ENCODE measurements at places on chromosomes 2 and 18.
A peak's percentile ranks its signal among the peaks of the same experiment; 100 is the strongest.

DNA sequence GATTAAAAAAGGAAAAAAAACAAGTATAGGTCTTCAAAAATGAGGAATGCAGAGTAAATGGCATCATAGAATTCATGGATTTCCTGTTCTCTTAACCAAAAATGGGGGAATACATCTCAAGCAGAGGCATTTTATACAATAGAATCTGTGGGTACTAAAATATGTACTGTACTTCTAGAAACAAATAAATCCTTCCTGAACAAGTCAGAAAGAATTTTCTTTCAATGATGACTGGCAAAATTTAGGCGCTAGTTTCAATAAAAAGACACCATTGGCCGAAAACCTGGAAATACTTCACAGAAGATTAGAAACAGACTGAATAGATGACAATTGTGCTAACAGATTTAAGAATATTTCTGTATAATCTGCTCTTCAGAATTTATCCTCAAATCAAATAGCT is 15.1 kb downstream of the TRAK2 start:
- no peak for DNase-seq

GRCh38 chr2:131156452-131157149 is 51.5 kb downstream of the PLEKHB2 start:
- peak; percentile 31 for DNase-seq

- no peak for DNase-seq
Observed at GRCh38 chr2:83915381-83915780, 543.7 kb downstream of the SUCLG1 start.

- DNase-seq = no peak
Observed at GRCh38 chr2:128374001-128374710, 55.5 kb upstream of the HS6ST1 start.

DNA sequence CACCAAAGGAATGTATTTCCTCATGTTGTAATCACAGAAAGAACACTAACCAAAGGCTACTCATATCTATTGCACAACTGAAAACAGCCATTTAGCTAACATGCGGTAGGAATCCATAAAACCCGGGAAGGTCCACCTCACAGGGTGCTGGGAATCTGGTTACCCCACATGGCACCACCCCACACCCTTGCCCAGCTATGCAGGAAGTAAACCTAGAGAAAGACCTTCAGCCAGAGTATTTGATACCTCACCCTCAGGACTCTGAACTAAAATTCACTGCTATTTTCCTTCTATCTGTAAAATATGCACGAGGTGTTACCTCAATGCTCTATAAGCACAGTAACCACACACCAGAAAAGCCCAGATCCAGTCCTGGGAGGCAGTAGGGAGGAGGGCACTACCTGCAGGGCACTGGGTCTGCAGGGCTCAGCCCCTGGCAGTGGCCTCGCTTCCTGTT is 45.8 kb downstream of the PTPN2 start:
- DNase-seq = no peak

DNA sequence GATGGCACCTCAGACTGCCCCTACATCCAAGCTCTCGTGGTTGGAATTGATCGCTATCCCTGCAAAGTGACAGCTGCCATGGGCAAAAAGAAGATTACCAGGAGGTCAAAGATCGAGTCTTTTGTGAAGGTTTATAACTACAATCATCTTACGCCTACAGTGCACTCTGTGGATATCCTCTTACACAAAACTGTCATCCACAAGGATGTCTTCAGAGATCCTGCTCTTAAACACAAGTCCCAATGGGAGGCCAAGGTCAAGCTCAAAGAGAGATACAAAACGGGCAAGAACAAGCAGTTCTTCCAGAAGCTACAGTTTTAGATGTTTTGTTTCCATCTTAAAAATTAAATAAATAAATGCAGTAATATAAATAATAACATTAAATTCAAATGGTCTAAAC is 45.4 kb downstream of the INO80D start:
- no peak for DNase-seq

GRCh38 chr2:121810959-121811853 is 55.8 kb downstream of the TSN start:
- peak; percentile 30 for DNase-seq

- DNase-seq = no peak
Observed at GRCh38 chr2:161250864-161251436, 57.3 kb upstream of the PSMD14 start.

DNA sequence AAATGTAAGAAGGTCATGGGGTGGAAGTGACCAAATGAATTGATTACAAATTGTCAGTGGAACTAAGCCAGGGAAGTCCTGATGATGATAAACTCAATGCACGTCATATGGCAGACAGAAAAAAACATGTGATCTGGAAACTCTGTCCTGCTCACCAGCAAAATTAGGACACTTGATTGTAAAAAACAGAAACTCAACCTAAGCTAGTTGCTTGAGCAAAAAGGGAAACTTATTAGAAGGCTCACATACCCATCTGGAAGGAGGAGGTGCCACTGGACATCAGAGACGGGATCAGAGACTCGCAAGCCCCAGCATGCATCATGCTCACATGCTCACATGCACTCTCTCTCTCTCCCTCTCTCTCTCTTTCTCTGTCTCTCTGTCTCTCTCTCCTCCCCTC is 96.8 kb downstream of the SP3 start:
- no peak for DNase-seq

GRCh38 chr2:218458598-218458997 is 39.7 kb downstream of the VIL1 start:
- DNase-seq = no peak

- no peak for DNase-seq
Observed at GRCh38 chr2:146997488-146997887, 847.3 kb upstream of the ACVR2A start.

DNA sequence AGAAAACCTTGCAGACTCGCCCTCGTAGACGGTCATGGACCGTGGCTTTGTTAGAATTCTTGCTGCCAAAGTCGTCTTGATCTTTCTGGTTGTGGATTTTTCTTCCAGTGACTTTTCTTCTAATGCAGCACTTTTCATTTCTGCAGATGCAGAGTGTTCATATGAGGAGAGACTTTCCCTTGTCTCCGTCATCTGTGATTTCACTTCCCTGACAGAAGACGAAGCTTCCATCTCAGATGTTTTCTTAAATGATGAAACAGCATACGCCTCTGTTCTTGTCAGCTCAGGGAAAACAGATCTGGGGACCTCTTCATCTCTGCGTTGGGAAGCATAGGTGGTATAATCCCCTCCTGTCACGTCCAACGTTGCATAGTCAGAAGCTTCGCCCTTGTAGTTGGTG is 50.9 kb downstream of the PLEKHA3 start:
- no peak for DNase-seq

GRCh38 chr2:214088536-214088935 is 322.3 kb upstream of the VWC2L start:
- no peak for DNase-seq

- DNase-seq = no peak
Observed at GRCh38 chr18:61963705-61964104, 70.9 kb upstream of the RNF152 start.

DNA sequence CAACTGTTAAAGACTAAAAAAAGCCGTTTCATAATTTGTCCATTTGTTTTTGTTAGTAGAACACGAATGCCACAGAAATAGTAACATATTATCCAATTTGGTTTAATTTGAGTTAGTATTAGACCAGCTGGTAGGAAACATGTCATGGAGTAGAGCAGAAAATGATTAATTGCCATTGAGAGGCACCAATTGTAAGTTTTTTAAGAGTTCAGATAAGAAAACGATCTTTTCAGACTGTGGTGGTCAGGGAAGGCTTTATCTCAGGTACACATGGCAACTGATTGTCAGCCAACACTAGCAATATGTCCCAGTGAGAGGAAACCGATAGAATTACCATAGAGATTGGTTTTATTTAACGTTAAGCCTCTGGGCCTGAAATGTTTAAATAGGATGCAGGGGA is 438.2 kb upstream of the MAP2 start:
- no peak for DNase-seq

DNA sequence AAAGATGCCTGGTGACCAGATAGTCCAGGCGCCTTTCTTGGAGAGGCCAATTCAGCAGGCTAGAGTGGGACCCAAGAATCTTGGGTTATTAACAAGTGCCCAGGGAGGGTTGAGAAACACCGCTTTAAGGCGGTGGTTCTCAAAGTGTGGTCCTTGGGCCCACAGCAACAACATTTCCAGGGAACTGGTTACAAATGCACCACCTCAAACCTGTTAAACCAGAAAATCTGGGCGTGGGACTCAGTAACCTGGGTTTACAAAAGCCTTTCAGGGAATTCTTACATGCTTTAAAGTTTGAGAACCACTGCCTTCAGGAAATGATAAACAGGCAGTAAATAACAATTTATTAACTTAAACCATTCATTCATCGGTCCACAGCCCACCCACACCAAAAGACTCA is 92.5 kb downstream of the SP3 start:
- DNase-seq = no peak

GRCh38 chr2:16861530-16861929 is 195.9 kb upstream of the CYRIA start:
- no peak for DNase-seq

DNA sequence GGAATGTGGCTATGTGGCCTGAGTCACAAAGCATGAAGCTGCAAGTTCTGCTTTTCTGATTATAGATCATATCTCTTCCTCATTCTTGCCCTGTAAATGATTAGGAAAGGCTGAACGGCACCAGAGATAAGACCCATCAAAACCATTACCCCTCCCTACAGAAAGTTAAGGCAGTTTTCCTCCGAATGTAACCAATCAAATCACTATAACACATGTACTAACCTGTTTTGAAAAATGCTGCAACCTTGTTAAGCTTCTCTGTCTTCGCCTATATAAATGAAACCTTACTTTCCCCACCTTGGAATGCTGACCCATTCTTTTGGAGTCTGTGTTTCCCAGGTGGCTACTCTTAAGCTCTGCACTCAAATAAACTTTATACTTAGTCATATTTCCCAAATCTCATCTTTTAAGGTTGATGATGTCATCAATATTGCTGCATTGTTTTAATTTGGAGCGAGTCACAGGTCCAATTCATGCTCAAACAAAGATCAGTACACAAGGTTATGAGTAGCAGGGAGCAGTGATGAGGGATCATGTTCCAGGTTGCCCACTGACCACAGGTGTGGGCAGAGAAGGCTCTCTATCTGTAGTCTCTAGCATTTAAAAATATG is 662.3 kb downstream of the IRS1 start:
- DNase-seq = no peak

DNA sequence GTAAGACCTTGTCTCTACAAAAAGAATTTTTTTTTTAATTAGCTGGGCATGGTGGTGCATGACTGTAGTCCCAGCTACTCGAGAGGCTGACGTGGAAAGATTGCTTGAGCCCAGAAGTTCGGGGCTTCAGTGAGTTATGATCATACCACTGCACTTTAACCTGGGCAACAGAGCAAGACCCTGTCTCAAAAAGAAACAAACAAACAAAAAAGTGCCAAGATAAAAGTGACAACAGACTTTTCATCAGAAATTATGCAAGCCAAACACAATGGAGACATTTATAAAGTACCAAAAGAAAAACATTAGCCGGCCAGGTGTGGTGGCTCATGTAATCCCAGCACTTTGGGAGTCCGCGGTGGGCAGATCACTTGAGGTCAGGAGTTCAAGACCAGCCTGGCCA is 26.7 kb downstream of the HADHA start:
- DNase-seq = no peak

DNA sequence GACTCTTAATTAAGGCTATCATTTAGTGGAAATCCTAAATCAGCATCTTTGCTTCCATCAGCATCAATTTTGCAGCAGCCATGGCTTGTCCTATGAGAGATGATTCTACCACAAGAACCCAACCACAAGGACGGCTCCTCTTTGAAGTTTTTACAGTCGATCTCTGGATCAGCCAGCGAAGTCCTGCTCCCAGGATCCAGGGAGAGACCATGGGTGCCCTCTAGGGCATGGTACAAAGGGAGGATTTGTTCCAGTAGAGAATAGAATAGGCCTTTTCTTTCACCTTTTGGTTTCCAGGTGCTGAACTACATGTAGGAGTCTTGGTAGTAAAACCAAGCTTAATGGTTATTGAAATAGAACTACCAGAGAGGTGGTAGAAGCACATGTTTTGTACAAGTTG is 52.7 kb downstream of the TMEM200C start:
- no peak for DNase-seq

- DNase-seq = no peak
Observed at GRCh38 chr2:10993001-10993481, 81.3 kb downstream of the KCNF1 start.

- DNase-seq = no peak
Observed at GRCh38 chr2:20156836-20157192, 68.1 kb downstream of the SDC1 start.

GRCh38 chr2:203891474-203891873 is 23.9 kb downstream of the CTLA4 start:
- no peak for DNase-seq

DNA sequence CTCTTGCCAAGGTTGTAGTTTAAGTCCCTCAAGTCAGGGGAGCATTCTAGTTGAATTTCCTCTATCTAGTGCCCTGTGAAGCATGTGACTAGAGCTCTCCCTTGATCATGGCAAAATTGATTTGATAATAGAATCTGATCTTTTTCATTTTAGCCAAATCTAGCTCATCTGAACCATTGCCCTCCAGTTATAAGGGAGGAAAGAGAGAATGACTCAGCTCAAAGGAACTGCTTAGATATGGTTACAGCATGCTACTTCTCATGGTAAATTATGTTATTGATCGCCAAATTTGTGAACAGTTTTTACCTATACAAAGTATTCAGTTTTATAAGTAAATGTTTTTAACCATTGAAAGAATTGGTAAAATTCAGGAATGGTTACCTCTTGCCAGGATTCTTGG is 100.8 kb downstream of the GPR39 start:
- DNase-seq = no peak

DNA sequence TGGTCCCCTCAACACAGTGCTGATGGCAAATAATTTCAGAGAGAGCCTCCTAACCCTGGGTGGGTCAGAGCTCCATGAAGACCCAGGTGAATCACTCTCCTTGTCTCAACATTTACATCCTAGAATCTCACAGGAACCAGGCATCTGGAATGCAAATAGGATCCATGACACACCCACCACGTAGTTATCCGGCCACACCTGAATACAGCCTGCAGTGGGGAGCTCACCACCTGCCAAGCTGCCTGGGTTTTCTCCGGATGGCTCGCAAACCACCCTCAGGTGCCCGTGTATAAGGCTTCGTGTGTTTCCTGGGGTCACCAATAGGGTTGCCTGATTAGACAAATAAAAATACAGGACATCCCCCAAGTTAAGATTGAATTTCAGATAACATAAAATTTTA is 9.9 kb downstream of the CHST10 start:
- DNase-seq = no peak

GRCh38 chr2:208363485-208363884 is 43.1 kb upstream of the PTH2R start:
- DNase-seq = no peak

DNA sequence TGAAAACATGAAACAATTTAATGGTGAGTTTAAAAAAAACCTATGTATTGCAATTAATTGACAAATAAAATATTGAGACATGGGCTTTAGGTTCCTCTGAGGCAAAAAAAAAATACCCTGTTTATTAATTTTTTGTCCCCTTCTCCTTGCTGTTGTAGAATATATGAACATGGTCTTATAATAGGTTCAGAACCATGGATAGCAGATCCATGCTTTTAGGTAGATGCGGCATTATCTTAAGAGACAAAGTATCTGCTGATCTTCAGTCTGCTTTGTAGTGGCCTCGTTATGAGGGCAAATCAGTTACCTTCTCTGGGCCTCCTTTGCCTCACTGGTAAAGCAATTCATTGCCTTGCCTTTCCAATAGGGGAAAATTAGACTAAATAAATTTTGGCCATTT is 850.7 kb downstream of the NRXN1 start:
- no peak for DNase-seq

- DNase-seq = no peak
Observed at GRCh38 chr2:241092677-241093076, 9.4 kb downstream of the MTERF4 start.

GRCh38 chr2:171271971-171272436 is 111.3 kb upstream of the TLK1 start:
- DNase-seq = no peak

GRCh38 chr2:135913727-135914365 is 37.6 kb upstream of the MCM6 start:
- no peak for DNase-seq
